ENCODE measurements at places on chromosomes 5 and 9.
A peak's percentile ranks its signal among the peaks of the same experiment; 100 is the strongest.

DNA sequence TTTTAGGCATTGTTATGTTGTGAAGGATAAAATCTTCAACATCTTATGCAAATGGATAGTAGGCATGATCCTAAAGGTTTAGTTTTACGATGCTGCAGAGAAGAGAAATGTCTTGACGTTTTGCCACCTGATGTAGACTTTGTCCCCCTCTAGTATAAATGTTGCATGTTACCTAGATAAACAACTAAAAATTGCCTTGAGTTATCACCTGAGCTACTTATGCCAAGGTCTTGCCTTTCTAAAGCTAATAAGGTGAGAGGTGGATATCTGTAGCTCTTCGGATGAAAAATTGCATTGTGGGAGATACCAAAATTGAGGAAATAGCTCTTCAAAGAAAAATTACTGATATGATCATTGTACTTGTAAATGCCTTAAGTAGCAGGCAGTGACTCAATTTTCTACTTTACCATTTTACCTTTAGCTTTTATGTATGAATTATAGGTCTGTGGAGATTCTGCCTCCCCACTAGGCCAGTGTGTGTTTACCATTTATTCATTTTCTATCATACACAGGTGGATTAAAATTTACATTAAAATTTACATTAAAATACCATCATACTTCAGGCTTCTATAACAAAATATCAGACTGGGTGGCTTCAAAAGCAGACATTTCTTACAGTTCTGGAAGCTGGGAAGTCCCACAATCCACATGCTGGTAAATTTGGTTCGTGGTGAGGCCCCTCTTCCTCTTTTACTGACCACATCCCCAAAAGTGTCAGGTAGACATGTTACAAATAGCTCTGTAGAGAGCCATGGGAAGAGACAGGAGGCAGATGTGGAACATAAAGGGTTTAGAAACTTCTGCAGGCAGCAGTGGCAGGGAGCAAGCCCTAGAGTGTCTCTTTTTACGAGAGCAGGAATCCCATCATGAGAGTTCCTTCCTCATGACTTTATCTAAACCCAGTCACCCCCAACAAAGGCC, 100.7 kb upstream of the ERBIN start:
- DNase-seq: peak; percentile 86

- DNase-seq: peak; percentile 47
Observed at GRCh38 chr9:127848756-127849504, 5.5 kb downstream of the ENG start.

GRCh38 chr5:35131723-35132122, 84.0 kb upstream of the AGXT2 start:
- no peak for DNase-seq

- no peak for DNase-seq
Observed at GRCh38 chr5:75020016-75020656, 32.2 kb downstream of the GCNT4 start.

DNA sequence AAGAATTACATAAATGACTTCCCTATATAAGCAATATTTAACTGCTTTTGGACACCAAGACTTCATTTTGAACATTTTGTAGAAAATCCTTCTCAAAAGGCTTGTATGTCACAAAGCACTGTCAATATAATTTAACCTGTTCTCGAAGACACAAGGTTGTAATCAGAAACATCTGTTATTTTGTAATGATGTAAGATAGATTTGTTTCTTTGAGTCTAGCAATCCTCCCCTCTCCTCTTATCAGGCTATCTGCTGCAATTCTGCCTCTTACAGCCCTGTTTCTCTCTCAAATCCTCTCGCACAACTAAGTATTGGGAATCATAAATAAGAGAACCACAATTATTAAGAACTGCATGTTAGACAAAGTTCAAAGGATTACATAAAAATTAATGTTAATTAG, 18.6 kb upstream of the TARS1 start:
- DNase-seq: no peak
